ENCODE measurements at places on chromosomes 5 and 9.

GRCh38 chr5:77152441-77152840 is 58.0 kb upstream of the PDE8B start:
- DNase-seq: no peak

GRCh38 chr5:136070486-136071285 is 41.9 kb downstream of the TGFBI start:
- no peak for DNase-seq

GRCh38 chr5:133261993-133262392 is 210.2 kb downstream of the HSPA4 start:
- DNase-seq: no peak

GRCh38 chr5:62296998-62297397 is 9.0 kb upstream of the KIF2A start:
- DNase-seq: no peak

GRCh38 chr5:170139786-170140335 is 34.2 kb downstream of the FOXI1 start:
- no peak for DNase-seq
